ENCODE measurements at places on chromosomes 3 and 15.

GRCh38 chr3:101879623-101880284 is 30.4 kb downstream of the NFKBIZ start:
- DNase-seq: no peak

- no peak for DNase-seq
Observed at GRCh38 chr3:156381253-156381652, 173.7 kb downstream of the SSR3 start.

- no peak for DNase-seq
Observed at GRCh38 chr3:13104511-13104910, 31.3 kb upstream of the IQSEC1 start.

DNA sequence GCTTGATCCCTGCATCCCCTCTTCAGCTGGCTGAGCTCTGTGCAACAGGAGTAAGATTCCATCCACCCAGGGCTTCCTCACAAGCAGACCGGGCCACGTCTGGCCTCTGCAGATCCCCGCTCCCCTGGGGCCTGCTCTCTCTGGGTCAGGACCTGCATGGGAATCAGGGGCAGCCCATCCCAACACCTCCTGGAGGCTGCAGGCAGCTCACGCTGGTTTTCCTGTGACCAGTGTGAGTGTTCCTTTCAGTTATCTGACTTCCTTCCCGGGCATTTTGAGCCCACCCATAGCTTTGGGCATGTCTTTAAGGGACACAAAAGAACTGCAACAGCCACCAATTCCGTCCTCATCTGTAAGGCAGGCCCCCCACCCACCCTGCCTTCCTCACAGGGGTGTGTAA is 16.3 kb downstream of the NUP210 start:
- no peak for DNase-seq

GRCh38 chr15:25936004-25936403 is 72.9 kb upstream of the ATP10A start:
- DNase-seq: no peak

- peak; percentile 73 for DNase-seq
Observed at GRCh38 chr3:90091549-90091948, 984.1 kb downstream of the EPHA3 start.

DNA sequence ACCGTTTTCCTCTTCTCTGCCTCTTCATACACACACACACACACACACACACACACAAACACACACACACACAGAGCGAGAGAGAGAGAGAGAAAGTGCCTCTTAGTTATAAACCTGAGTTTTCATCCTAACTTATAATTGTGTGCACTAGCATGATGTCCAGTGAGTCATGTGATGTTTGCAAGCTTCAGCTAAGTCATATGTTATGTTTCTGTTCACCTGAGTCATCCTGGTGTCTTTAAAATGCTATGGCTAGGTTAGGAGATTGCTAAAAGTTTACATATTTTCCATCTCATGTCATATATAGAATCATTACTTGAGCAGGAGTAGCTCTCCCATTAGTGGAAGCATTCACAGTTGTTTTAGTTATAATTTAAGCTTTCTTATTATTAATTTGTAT is 155.8 kb downstream of the EPHA6 start:
- DNase-seq: peak; percentile 14

DNA sequence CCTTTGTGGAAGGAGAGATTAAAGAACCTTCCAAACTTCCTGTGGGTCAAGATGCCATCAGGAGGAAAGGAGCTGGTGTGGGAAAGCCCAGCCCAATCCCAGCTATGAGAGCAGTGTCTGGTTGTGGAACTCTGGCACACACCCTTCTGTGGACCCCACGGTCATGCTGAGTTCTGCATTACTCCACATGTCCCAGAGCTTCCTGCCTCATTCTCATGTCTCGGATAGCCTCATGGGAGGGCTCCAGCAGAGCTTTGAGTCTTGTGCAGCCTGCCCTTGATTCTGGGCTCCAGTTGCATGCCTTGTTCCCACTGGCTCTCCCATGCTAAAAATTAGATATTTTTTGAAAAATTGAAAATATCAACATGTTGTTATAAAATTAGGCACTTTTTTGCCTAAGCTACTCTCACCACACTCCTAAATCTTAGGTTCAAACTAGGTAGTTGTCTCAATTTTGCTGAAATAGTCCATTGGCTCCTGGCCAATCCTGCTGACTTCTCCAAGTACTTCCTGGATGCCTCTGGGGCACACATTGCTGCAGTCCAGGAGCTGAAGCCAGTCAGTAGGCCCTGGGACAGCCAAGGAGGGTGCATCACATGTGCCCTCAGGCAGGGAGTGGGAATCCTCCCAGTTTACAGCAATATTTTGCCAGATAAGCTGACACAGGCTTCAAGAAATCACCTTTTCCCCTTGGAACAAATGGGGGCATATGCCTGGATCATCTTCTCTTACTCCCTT is 144.3 kb downstream of the EEFSEC start:
- no peak for DNase-seq

GRCh38 chr15:75195766-75196241 is 5.9 kb upstream of the C15orf39 start:
- peak; percentile 50 for DNase-seq

DNA sequence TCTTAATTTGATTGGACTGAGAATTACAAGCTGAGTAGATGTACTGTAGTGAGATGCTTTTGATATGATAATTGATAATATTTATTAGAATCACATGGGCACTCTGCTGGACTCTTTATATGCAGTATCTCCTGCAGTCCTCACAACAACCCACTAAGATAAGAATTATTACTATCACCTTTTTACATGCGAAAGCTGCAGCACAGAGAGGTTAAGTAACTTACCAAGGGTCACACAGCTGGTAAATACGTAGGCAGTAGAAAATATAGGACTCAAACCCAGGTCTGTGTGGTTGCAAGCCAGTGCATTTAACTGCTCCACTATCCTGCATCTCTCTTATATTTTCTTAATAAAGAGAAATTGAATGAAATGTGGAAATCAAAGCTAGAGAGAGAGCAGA is 392.8 kb upstream of the RORA start:
- no peak for DNase-seq

DNA sequence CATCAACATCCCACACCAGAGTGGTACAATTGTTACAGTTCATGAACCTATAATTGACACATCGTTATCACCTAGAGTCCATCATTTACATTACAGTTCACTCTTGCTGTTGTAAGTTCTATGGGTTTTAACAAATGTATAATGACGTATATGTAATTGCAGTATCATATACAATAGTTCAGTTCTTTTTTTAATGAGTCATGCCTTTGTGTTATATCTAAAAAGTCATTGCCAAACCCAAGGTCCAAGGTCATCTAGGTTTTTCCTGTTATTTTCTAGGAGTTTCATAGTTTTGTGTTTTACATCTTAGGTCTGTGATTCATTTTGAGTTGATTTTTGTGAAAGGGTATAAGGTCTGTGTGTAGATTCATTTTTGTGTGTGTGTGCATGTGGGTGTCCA is 160.9 kb upstream of the GALNT15 start:
- no peak for DNase-seq

DNA sequence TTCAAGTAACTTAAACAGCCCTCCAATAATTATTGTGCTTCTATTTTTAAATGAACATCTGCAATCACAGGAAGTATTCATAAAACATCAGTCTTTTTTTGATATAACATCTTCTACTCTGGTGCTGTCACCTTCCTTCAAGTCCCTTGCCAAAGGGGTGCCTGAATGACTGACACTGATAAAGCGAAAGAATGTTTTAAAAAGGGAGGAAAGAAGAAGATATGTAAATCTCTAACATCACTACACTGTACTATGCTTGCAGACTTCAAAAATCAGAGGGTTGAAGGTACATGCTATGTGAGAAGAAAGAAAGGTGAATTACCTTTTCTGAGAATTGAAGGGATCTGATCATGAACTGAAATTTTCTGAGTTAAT is 253.7 kb downstream of the ZPLD1 start:
- no peak for DNase-seq

DNA sequence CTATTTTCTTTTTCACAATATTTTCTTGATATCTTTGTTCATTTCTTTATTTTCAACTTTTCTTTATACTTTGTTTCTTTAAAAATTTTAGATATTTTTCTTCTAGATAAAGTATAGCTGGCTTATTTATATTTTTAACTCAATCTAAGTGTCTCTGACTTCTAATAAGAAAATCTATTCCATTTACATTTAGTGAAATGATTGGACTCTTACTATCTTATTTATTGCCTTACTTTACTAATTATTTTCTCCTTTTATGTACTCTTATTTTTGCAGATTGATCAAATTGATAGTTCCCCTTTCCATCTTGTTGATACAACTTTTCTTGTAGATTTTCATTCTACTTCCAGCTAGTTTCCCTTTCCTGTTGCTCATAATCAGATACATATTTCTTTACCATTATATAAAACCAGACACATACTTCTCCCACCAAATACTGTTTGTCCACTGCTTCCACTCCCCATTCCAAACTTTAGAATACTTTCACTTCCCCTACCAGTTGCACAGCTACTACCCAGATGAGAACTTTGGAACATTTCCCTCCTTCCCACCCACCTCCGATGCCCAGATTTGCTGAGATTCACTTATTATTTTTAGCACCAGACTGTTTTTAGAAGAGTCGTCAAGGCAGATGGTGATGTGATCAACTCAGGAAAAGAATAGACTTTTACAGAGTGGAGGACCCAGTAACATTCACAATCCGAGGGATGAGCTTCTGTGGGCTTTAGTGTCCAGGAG is 151.5 kb downstream of the LIPC start:
- no peak for DNase-seq

GRCh38 chr15:35514759-35515158 is 31.2 kb downstream of the DPH6 start:
- DNase-seq: no peak

Measured in hepatocyte (in vitro differentiated cells).